ENCODE measurements at places on chromosomes 1 and 21. TPM values are rescaled to one million over a fixed set of nuclear protein-coding genes. Genes with fewer than 3 reads are reported as not detected.

The OR2T11 gene
- not detected for total RNA-seq

The SSX2IP gene
- 54.1 TPM for total RNA-seq

The TMEM82 gene
- not detected for total RNA-seq

The ANKRD34A gene
- total RNA-seq, result 0.28 TPM

The GCSAML gene
- not detected for total RNA-seq

DNA sequence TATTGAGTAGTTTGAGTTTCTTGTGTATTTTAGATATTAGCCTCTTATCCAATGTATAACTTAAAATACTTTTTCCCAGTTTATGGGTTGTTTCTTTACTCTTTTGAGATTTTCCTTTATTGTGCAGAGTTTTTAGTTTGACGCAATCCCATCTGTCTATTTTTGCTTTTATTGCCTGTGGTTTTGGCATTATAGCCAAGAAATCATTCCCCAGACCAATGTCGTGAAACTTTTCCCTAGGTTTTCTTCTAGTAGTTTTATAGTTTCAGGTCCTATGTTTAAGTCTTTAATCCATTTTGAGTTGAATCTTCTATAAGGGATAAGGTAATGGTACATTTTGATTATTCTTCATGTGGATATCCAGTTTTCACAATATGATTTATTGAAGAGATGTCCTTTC, 87.6 kb downstream of the LEPR start:
- no peaks in the 10 kb centered on the region for H3K27me3 ChIP-seq
- H3K27ac ChIP-seq, result no peak overlapping the region
- no peaks in the 10 kb centered on the region for H3K4me1 ChIP-seq
- H3K36me3 ChIP-seq, result no peaks in the 10 kb centered on the region
- H3K4me3 ChIP-seq, result no peak overlapping the region
- no peak for DNase-seq

- H3K4me1 ChIP-seq, result no peaks in the 10 kb centered on the region
- no peak overlapping the region for H3K4me3 ChIP-seq
- no peak for DNase-seq
- no peaks in the 10 kb centered on the region for H3K27me3 ChIP-seq
- no peak overlapping the region for H3K27ac ChIP-seq
Measured at GRCh38 chr1:151820940-151821339, 10.7 kb downstream of the RORC start.

GRCh38 chr21:40242586-40243265, 375.5 kb downstream of the PCP4 start:
- DNase-seq, result no peak
- no peaks in the 10 kb centered on the region for H3K27me3 ChIP-seq
- no peak overlapping the region for H3K27ac ChIP-seq
- no peaks in the 10 kb centered on the region for H3K4me1 ChIP-seq

DNA sequence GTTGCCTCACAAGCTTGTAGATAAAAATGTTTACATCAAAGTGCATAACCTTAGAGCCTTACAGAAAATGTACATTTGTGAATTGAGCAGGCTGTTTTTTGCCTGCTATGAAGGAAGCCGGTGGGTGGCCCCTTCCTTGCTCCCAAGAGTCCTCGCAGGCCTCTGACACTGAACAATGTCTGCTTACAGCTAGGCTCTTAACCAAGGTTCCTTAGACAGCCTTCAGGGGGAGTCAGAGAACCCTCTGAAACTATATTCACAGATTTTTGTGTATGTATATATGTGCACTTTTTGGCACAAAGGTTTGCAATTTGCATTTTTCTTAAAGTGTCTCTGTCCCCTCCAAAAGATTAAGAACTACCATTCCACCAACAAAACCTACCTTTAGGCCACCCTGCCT, 282.6 kb downstream of the BARHL2 start:
- H3K27me3 ChIP-seq, result no peaks in the 10 kb centered on the region
- H3K27ac ChIP-seq, result no peak overlapping the region
- DNase-seq, result peak; percentile 51

Measured in neural progenitor cell (in vitro differentiated cells).